NCI-H460 (cell line): ENCODE measurements at places on chromosomes 4 and X. TPM values are rescaled to one million over a fixed set of nuclear protein-coding genes. Genes with fewer than 3 reads are reported as not detected.

GRCh38 chr4:101306225-101306624 lies 41.1 kb downstream of the PPP3CA start:
- DNase-seq: no peak

DNA sequence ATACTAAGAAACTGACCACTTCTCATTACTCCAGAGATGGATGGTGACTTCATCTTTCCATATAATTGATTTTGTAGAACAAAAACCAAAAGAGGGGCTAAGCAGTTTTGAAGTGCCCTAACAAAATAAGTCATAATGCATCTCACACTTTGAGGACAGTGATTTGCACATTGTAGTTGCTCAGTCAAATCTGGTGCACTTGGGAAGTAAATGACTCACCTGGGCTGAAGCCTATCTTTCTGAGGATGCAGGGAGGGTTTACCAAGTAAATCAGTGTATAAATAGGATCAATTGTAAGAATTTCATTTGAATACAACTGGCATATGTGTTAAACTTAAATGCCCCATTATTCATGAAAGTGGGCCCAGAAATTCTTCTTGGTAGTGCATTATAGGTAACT lies 134.2 kb downstream of the DCLK2 start:
- DNase-seq: no peak

Gene ZBTB49
- 1.3 and 2.8 TPM in 2 replicates for total RNA-seq

- no peak for DNase-seq
These were observed 59.8 kb downstream of the TRAPPC11 start for GRCh38 chr4:183718876-183719275.

- DNase-seq: no peak
These were observed 41.3 kb upstream of the ANK2 start for GRCh38 chr4:113008135-113008534.

GRCh38 chr4:38163216-38164006 lies 203.2 kb downstream of the PTTG2 start:
- no peak for DNase-seq

Gene TMPRSS11A
- total RNA-seq: not detected in 2 replicates

Gene ARHGEF38
- total RNA-seq: 0.02 TPM in 1 of 2 replicates, not detected in the other

GRCh38 chr4:57424232-57424897 lies 314.2 kb upstream of the IGFBP7 start:
- DNase-seq: peak; percentile 81

DNA sequence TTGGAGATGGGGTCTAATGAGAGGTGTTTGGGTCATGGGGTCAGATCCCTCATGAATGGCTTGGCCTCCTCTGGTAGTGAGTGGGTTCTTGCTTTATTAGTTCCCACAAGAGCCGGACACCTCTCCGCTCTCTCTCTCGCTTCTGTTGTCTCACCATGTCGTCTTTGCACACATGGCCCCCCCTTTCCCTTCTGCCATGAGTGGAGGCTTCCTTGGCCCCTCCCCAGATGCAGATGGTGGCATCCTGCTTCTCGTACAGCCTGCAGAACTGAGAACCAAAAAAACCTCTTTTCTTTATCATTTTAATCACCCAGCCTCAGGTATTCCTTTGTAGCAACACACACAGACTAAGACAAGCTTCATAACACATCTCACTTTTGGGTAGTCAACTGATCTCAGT lies 49.6 kb upstream of the SPRY1 start:
- DNase-seq: no peak

DNA sequence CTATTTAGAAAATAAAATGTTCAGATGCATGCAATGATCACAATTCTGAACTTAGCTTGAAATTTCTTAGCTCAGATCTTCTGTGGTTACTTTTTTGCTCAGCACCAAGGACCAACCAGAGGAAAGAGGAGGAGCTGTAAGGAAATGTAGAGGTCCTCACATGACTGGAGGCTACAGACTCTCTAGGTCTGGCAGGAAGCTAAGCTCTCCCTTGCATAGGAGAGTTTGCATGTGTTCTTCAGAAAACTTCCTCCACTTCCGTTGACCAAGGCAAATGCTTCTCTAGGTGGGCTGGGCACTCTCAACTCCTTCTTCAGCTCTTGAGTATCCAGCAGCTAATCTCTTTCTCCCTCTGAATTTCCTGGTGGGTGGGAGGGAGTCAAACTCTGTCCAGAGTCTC lies 119.6 kb downstream of the BTC start:
- no peak for DNase-seq

DNA sequence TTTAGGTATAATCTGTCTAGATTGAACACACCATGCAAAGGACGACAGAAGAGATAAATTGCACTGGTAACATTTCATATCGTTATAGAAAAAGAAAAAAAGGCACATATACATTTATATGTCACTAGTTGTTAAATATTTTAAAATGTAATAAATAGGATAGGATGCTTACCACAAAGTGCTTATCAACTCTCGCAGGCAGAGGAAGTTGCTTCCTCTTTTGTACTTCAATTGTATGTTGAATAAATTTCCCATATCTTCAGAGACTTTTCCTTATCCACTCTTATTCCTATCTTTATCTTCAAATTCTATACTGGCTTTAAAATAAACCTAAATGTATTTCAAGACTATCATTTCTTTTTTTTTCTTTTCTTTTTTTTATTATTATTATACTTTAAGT lies 163.3 kb upstream of the SPOCK3 start:
- no peak for DNase-seq
